ENCODE measurements at places on chromosomes 7 and 10.

GRCh38 chr10:33115738-33116719 lies 158.0 kb upstream of the ITGB1 start:
- DNase-seq: peak; percentile 72

DNA sequence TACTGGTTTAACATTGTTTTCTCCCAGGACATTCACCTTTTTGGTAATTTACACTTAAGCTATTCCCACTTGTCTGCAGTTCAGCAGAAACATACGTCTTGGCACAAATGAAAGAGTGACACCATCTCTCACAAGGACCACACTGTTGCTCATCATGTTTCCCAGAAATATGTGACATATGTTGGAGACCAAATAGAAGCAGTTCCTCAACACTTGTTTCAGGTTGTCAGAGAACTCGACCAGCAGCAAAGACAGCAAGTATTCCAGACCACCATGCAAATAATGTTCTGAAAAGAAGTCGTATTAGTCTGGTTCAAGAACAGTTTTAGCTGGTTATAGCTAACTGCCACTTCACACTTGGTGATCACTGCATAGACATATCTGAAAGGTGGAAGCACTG lies 81.3 kb upstream of the KLF6 start:
- peak; percentile 27 for DNase-seq

DNA sequence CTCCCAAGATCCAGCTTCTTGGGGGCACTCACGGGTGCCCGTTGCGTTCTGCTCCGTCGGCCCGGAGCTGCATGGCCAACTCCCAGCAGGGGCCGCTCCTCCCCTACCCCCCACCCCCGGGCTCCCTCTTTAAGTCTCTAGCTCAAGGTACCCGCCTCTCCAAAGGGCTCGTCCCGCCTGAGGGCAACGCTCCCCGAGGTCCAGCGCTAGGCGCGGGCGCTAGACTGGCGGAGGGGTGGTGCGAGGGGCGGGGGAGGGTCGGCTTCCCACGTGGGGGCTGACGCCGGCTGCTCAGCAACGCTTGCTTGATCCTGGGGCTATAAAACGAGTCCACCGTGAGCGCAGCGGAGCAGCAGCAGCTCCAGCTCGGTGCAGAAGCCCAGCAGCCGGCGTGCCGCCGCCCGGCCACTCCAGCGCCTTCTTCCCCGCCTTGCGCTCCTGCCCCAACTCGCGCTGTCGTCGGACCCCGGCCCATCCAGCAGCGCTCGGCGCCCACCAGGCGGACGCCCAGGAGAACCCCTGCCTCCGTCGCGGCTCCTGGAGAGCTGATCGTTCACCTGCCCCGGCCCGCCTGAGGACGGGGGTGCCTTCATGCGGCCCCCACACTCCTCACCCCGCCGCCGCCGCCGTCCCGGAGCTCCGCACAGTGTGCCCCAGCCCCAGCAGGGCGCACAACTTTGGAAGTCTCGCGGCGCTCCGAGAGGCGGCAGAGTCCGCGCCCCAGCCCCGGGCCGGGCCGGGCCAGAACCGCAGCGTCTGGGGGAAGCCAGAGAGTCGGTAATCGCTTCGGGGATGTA lies at the start of gene ADRA2A:
Gene ADRA2A (plus strand): TSS at position 348 of the 797 bp plus-strand sequence. CDS start 968 bp downstream, outside the sequence.
- DNase-seq: peak; percentile 8

DNA sequence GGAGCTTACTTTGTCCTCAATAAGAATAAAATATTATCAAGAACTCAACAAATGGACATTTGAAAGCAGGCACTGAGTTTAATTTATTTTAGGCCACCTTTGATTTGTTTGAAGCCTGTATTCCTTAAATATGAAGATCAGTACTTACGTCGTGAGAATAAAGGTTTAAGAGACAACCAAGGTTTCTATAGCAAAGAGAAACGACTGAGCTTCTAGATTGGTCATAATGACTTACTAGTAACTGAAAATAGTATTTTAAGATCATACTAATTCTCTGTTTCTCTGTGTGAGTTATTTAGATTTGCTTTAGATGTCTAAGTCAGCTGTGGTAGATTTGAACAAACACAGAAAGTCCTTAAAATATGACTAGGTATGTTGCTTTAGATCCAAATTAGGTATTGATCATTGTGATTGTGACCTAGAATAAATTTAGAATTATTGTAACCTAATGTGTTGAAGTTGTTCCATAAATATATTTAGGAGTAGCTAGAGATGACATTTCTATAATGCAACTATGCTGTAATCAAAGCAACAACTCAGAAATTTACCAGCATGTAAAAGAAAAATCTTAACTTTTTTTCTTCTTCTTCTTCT lies 2.4 kb upstream of the GLCCI1 start:
- no peak for DNase-seq

DNA sequence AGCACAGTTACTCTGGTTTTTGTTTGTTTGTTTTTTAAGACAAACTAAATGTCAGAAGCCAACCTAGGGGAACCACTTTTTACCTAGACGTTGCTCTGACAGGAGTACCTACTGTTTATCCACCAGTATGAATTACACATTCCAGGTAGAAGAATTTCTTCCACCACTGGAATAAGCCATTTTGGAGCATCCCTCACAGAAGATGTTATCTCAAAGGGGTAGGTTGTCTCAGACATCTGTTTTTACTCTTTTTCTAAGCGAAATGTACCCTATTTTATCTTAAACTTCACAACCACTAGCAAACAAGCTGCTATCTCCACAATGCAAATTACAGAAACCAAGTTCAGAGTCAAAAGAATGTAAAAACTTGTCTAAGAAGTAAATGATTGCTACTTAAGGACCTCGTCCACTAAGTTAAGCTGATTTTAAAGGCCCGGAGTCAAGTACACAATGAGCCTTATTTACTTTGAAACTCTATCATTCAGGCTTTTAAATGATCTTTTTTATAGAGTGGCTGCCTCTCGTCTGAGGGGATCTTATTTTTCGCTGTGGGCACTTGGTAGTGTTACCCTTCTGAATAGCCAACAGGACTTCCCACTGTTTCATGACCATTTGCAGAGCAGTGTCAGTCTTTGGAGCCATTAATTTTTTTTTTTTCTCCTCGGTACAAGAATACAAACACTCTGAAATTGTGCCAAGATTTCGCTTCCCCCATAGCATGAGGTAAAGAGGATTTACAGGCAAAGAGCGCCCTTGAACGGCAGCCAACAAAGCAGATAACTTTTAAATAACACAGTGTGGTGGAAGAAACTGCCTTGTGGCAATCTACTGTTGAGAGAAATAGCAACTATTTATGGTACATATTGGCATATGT lies 15.7 kb upstream of the ARMC3 start:
- DNase-seq: no peak

DNA sequence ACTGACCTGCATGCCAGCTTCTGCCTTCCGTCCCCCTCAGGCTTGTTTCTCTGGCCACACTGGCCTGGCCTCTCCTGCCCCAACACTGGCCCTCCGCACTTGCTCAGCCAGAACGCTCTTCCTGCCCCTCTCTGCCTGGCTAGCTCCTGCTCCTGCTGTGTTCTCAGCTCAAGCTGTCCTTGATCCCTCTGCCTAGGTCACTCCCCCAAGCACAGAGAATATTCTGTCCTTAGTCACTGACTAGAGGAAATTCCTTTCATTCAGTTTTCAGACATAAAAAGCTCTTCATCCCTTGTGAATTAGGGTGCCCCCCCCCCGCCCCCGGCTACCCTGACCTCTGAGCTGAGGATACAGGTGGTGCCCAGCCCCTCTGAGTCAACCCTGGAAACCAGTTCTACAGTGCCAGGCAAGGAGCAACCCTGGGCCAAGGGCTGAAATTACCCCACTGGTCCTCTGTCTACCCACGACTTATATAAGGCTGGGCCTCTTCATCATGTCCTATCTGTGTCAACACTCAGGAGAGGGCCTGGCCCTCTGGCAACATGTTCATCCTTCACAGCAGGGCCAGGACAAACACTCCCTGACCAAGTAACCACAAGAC lies 6.6 kb upstream of the SGPL1 start:
- no peak for DNase-seq

GRCh38 chr10:33643042-33643441 lies 308.6 kb upstream of the NRP1 start:
- DNase-seq: no peak

- no peak for DNase-seq
Observed at GRCh38 chr7:97973206-97973658, 16.8 kb downstream of the OCM2 start.

DNA sequence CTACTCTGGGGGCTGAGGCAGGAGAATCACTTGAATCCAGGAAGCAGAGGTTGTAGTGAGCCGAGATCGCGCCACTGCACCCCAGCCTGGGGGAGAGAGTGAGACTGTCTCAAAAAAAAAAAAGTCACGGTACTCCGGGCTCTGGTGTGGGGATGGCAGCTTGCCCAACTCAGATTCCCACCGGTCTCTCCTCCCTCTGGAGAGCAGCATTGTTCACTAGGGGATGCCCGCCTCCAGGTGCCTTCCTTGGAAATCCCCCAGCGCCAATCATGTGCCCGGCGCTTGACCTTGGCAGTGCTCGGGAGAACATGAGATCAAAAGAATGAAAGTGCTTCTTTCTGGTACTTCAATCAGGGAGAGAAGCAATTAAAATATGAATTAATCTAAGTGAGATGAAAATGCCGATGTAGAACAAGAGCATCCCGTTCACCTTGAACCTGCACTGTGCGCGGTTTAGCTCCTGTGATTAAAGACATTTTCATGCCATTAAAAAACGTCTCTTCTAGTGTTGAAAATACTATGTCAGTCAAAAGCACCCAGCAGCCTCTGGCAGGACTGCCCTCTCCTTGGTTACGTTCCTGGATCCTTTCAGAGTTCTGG lies 1127.3 kb upstream of the AUTS2 start:
- DNase-seq: no peak

- DNase-seq: peak; percentile 31
Observed at GRCh38 chr7:129664029-129665012, 52.8 kb downstream of the NRF1 start.

- DNase-seq: no peak
Observed at GRCh38 chr10:110168601-110169481, 38.6 kb upstream of the MXI1 start.

- no peak for DNase-seq
Observed at GRCh38 chr10:72759584-72759983, 67.6 kb downstream of the MCU start.

DNA sequence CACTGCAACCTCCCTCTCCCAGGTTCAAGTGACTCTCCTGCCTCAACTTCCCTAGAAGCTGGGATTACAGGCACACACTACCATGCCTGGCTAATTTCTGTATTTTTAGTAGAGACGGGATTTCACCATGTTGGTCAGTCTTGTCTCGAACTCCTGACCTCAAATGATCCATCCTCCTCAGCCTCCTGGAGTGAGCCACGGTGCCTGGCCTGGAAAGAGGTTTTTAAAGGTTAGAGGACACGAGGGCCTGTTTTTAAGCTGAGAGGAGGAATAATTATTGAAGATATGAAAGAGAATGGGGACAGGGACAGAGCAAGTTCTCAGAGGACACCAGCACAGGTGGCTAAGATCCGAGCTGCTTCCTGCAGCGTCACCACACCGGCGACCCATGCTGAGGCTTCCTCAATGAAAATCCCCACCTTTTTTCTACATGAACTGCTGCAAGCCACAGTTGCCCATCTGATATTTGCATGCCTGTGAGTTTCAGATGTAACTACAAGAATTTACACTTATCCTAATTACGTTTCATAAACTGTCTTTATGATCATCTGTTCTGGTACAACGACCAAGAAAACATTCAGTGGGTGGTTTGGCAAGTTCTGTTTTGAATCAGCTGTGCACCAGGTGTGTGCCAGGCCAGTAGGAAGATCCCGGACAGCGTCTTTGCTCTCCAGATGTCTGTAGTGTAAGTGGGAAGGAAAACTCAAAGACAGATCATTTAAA lies 76.0 kb downstream of the HIP1 start:
- no peak for DNase-seq

DNA sequence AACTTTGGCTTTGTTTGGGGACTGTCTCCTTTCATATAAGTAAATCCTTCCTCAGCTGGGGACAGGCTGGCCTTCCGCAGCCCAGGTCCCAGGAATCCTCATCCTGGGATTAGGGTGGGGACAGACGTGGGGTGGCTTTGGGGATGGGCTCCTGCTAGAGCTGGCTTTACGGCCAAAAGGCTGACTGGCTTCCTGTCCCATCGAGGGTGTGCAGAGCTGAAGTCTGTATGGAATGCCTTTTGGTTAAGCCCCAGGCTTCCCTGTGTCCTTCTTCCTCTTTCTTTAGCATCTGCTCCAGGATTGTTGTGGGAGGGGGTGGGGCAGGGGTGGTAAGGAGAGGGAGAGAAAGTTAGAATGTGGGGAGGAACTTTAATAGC lies 59.4 kb upstream of the AQP1 start:
- DNase-seq: no peak

GRCh38 chr10:112738606-112739591 lies 211.1 kb upstream of the TCF7L2 start:
- no peak for DNase-seq

DNA sequence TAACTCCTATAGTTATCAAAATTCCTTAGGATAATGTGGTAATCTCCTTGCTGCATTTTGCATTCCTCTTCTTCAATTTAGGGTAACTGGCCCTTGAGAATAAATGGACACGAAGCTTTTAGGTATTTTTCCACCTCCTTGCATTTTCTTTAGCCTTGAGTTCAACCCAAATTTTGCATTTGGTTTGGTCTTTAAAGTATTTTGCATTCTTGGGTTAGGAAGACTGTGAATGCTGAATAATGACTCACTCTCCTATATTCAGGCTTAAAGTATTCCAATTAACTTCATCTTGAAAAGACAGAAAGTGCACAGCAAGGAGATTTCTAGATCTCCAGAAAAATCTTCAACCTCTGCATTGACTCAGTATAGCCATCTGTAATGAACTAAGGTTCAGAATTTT lies 47.3 kb downstream of the TFPI2 start:
- DNase-seq: no peak

DNA sequence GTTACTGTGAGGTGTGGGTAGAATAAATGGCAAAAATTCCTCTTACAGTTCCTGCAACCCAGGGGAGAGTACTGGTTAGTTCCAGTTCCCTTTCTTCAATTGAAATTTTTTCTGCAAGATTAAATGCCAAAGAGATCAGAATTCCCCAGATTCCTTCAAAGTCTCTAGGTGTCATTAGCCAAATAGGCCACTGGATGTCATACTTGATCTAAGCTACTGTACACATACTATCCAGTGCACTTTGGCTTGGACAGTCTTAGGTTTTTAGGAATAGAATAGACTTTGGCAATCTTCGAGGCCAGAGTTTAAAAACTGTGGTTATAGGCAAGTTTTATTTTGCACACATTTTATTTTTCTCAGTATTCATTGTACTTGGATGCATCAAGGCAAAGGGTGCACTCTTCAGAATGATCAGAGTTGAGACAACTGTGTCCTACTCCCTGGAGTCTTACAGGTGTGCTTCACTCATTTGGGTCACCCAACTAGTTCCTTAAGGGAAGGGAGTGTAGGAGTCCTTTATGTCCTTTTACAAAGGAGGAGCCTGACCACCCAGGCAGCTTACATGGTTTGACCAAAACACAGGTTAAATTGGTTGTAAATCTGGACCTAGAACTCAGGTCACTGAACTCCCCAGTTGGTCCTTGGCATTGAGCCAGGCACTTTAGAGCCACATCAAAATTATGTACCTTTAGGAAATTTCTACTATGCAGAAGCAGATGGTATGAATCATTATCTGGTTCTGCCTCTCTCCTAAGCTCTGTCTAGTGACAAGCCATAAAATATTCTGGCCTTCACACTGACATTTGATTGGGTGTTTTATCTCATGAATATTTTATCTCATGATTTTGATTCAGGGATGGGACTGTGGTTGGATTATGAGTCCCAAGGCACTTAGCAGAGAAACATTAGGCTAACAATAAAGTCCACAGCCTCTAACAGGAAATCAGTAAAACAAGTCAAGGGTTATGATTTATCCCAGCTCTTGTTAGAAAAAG lies 49.5 kb downstream of the ASAH2B start:
- no peak for DNase-seq
